ENCODE measurements at places on chromosomes 3 and 15. TPM values are rescaled to one million over a fixed set of nuclear protein-coding genes. Genes with fewer than 3 reads are reported as not detected.

The OCA2 gene
- 0.18 TPM for total RNA-seq

The ABI3BP gene
- 2.2 TPM for total RNA-seq

The LCTL gene
- total RNA-seq, result not detected

The LMAN1L gene
- not detected for total RNA-seq

The CTXN2 gene
- total RNA-seq, result not detected

The OR5H1 gene
- total RNA-seq, result not detected

The CFAP161 gene
- not detected for total RNA-seq

The TGM5 gene
- not detected for total RNA-seq

The FMN1 gene
- total RNA-seq, result 0.16 TPM

The TMEM207 gene
- not detected for total RNA-seq

The SLC28A1 gene
- not detected for total RNA-seq

The GOLGA6L9 gene
- 3.0 TPM for total RNA-seq

The CCDC191 gene
- 1.7 TPM for total RNA-seq

The GUCA1C gene
- total RNA-seq, result not detected

The REC114 gene
- not detected for total RNA-seq

The CIDEC gene
- 6.6 TPM for total RNA-seq

The VGLL3 gene
- 8.8 TPM for total RNA-seq

The HRH1 gene
- total RNA-seq, result 10.2 TPM

The GPR156 gene
- total RNA-seq, result 0.47 TPM

The IL20RB gene
- total RNA-seq, result 0.76 TPM

The CDCP1 gene
- 11.5 TPM for total RNA-seq

The C2CD4B gene
- total RNA-seq, result not detected

The RAB7A gene
- 184 TPM for total RNA-seq

The ARID3B gene
- total RNA-seq, result 4.8 TPM

The CSPG5 gene
- total RNA-seq, result 0.86 TPM

The SLC6A20 gene
- not detected for total RNA-seq

The ISLR2 gene
- 0.29 TPM for total RNA-seq

The SKIL gene
- total RNA-seq, result 26.7 TPM

The C3orf20 gene
- 0.03 TPM for total RNA-seq

The ITGA11 gene
- 4.9 TPM for total RNA-seq

The ADAMTS9 gene
- total RNA-seq, result 0.87 TPM

The PLCB2 gene
- 0.69 TPM for total RNA-seq

The MYL3 gene
- total RNA-seq, result 0.22 TPM

The ZPLD1 gene
- total RNA-seq, result 0.08 TPM

The CLSTN2 gene
- total RNA-seq, result 0.05 TPM

The SNTN gene
- total RNA-seq, result not detected

The SPATA12 gene
- total RNA-seq, result 0.46 TPM

The MKRN2OS gene
- not detected for total RNA-seq

The UNC45A gene
- 56.8 TPM for total RNA-seq
